ENCODE measurements at places on chromosomes 11 and 22. TPM values are rescaled to one million over a fixed set of nuclear protein-coding genes. Genes with fewer than 3 reads are reported as not detected.

Gene SMIM35
- not detected for total RNA-seq

- no peak for DNase-seq
Observed at GRCh38 chr11:112880495-112880894, 80.7 kb upstream of the NCAM1 start.

DNA sequence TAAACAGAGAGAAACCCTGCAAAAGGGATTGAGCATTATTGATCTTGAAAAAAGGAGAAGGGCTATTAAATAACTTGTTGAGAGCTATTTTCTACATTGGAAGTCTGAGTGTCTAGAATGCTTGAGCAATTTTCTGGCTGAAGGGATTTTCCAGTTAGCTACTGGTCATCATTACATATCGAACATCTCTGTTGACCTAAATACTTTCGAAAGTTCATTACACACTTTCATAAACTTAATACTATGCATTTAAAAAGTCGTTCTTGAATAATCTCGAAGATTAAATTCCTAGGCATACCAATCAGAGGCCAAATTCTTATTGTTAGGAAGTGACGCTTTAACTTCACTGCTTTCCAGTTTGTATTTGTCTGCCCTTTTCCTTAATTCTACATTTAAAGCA lies 13.7 kb downstream of the ETS1 start:
- DNase-seq, result no peak

Gene CYP2D6
- 2.0 TPM for total RNA-seq

DNA sequence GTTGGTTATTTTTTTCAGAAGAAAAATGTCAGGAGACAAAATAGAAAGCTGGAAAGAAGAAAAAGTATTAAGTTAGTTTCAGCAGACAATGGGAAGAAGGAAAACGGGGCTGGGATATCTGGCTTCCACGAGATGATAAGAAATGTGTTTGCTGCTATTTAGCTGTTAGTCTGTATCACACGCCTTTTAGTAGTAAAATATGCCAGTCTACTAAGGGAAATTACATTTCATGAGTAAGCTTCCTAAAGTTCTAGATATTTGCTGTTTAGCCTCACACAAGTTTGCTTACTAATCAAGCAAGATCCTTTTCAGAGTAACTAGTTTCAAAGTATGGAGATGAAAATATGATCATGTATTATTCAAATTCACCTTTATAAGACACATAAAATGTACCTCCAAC lies 1.5 kb downstream of the OR51B4 start:
- no peak for DNase-seq

DNA sequence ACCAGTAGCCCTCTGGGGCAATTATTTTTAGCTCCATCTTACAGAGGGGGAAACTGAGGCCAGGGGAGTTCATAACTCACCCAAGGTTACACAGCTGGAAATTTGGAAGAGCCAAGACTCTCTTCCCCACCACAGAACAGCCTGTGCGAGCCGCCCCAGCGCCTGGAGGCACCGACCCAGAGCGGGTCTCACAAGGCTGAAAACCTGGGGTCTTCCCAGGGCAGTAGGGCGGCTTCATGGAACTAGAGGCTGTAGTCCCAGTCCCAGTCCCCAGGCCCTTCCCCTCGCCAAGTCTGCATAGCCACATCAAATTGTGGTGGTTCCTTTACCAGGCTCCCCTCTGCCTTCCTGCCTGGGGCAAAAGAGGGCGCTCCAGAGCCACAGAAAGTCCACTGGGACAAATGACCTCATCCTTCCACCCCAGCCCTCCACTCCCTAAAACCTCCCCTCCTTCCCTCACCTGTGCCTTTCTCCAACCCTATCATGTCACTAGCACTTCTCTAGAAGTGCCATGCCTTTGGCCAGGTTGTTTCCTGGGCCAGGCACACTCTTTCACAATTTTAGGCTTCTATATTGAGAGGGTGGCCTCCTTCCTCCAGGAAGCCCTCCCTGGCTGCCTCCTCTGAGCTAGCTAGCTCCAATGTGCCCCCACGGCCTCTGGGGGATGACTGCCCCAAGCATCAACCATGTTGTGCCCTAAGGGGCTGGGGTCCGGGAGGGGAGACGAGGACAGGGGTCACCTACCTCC lies 15.2 kb upstream of the CDC42EP1 start:
- DNase-seq, result peak; percentile 92

Gene DUSP8
- total RNA-seq, result 19.1 TPM

- DNase-seq, result no peak
Observed at GRCh38 chr11:10606536-10607208, 38.2 kb upstream of the LYVE1 start.

- no peak for DNase-seq
Observed at GRCh38 chr11:5284637-5285036, 14.9 kb upstream of the HBE1 start.

DNA sequence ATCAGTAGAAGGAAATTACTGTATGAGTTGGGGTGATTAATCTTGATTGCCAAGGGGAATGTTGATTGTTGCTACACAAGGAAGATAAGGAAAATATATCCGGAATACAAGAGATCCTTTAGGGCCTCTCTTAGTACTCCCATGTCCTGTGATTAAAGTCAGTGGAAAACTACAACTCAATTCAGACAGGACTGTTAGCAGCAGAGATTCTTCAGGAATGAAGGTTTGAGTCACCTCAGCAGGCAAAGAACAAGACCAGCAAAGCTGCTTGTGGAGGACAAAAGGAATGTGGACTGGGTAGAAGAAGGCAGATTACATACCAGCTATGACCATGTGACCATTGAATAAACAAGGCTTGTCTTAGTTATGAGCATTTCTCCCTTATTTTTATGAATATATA lies 478.2 kb downstream of the BUD13 start:
- DNase-seq, result no peak

All from body of pancreas (tissue), 4 donors.